Stimulated activated CD8-positive, alpha-beta memory T cell treated with anti-CD3 and anti-CD28 coated beads, Interleukin-4, amount 100 ng/mL, for 4 hours (primary cell): ENCODE measurements at places on chromosomes 2 and 18.

GRCh38 chr2:17557596-17557995, 17.1 kb downstream of the VSNL1 start:
- no peak for DNase-seq

DNA sequence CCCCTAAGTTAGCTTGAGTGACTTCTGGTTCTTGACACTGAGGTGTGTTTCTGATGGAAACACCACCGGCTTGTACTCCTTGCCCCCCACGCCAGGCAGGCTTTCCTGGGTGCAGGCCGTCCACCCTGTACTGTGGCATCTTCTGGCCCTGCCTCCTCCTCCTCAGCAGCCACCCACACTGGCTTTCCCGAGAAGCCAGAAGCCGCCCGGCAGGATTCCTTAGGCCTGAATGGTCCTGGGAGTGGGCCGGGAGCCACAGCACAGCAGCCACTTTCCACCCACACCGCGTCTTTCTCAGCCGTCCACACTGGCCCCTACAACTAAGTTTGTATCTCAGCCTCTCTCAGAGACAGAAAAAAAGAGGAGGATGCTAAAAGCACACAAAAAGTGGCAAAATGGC, 2.1 kb upstream of the HSBP1L1 start:
- no peak for DNase-seq

DNA sequence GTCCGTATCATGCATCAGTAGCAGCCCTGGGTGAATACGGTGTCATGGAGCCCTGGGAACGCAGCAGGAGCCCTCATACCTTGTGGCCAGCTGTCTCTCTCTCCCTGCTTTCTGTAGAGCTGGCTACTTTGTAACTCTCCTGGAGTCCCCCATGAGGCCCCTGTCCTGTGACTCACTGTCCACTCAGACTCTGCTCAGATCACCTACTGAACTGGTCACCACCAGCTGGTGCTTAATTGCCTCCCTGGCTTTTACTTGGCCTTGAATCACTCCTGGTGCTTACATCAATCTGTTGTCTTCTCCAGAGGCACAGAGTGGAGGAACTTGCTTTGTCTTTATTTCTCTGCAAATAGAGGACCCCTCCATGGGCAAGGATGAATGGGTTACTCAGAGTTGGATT, 172.7 kb downstream of the HRH4 start:
- DNase-seq = no peak

DNA sequence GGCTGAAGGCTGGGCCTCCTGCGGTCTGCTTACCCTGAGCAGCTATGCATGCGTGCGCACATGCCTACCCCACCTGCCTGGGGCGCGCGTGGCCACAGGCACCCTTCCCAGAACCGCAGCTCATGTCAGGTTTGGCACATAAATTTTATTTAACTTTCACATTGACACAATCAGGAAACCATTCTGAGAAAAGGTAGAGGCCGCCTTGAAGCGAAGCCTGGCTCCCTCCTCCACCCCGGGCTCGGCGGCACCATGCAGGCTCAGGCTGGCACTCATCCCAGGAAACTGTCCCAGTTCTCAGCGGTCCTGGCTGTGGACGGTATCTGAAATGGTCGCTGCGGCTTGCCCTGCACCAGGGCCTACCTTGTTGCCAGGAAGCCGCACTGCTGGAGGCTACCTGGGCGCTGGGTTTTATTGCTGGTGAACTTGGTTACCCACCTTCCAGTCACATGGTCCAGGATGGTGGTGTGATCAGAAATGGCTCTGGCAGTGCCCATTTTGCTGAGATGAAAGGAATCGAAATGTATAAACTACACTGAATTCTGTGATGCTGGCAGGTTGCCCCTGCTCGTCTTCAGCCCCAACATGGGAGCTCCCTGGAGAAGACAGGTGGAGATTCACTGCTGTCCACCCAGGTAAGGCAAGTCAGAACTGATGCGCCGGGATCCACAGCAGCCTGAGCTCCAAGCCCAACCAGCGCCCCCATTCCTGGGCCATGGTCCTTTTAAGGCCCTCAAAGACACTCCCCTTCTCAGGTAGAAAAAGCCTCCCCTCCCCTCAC, 25.5 kb downstream of the CHST10 start:
- DNase-seq = no peak
